A172 (cell line): ENCODE measurements at places on chromosomes 7 and 10. TPM values are rescaled to one million over a fixed set of nuclear protein-coding genes. Genes with fewer than 3 reads are reported as not detected.
A peak's percentile ranks its signal among the peaks of the same experiment; 100 is the strongest.

- DNase-seq: no peak
Observed at GRCh38 chr7:107592361-107593024, 12.4 kb downstream of the BCAP29 start.

DNA sequence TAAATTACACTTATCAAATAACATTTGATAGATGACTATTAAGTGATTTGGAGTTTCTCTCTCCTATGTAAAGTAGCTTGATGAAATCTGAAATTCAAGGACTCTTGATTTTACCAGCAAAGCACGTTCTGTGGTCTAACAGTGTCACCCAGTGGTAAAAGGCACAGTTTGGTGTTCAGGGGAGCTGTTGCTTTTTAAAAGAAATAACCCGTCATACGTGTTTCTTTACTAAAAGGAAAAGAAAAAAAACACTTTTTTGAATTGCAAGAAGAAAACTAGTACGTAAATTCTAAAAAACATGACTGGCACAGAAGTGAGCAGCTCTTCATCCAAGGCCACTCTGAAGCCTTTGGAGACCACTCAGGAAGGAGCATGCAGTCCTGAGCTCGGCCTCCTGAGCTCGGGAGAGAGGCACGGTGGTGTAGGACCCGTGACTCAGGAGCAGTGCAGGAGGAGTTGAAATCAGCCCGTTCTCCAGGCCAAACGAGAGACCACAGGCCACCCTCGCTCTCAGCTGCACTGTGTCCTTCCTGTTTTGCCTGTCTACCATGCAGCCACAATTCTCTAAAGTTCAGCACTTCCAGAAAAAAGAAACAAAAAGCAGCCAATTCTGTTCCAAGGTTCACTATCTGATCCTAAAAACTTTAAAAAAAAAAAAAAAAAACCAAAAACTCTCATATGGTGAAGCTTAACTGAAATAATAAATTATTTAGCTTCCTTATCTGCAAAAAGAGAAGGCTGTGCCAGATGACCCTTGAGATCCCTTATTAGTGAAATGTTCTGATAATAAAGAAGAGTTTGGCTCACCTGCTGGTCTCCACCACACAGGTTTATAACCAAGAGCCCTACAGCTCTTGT, 212.6 kb upstream of the FRMD4A start:
- DNase-seq: no peak

GRCh38 chr10:44393834-44394547, 9.1 kb upstream of the CXCL12 start:
- no peak for DNase-seq

GRCh38 chr7:132425942-132426341, 150.3 kb downstream of the PLXNA4 start:
- DNase-seq: no peak

DNA sequence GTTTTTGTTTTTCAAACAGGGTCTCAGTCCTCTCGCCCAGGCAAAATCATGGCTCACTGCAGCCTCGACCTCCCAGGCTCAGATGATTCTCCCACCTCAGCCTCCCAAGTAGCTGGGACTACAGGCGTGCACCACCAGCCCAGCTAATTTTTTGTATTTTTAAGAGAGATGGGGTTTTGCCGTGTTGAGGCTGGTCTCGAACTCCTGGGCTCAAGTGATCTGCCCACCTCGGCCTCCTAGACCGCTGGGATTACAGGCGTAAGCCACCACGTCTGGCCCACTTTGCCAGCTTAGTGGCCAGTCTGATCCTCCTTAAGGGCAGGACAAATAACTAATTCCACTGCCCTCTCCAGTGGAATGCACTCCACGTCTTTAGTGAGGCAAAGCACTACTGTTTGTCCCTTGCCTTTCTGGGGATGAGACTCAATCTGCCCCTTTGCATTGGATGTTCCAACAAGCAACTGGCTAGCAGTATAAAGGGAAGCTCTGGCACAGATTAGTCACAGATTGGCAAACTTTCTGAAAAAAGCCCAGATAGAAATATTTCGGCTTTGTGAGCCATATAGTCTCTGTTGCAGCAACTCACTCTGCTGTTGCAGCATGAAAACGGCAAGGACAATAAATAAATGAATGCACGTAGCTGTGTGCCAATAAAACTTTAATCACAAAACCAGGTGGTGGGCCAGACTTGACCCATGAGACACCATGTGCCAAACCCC, 143.8 kb upstream of the RHEB start:
- no peak for DNase-seq

- no peak for DNase-seq
Observed at GRCh38 chr10:73875139-73875475, 752 bp upstream of the CAMK2G start.

GRCh38 chr10:67926951-67927350, 42.5 kb downstream of the SIRT1 start:
- no peak for DNase-seq

- no peak for DNase-seq
Observed at GRCh38 chr10:73998623-73998928, 660 bp downstream of the VCL start.

DNA sequence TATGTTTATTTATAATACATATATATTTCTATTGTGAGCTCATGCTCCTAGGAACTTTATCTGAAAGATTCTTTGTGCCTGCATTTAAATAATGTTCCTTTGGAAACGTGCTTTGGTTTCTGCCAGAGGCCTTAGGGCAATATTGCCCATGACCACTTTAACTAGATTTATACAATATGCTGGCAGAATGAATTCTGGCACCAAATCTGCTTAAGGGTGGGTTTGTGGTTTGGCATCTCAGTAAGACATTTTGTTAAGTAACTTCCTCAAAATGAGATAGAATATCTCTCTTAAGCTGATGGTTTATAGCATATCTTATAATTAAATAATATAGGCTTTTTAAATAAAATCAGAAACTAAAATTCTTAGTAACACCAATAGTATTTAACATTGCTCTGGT, 252.9 kb downstream of the RNLS start:
- no peak for DNase-seq

DNA sequence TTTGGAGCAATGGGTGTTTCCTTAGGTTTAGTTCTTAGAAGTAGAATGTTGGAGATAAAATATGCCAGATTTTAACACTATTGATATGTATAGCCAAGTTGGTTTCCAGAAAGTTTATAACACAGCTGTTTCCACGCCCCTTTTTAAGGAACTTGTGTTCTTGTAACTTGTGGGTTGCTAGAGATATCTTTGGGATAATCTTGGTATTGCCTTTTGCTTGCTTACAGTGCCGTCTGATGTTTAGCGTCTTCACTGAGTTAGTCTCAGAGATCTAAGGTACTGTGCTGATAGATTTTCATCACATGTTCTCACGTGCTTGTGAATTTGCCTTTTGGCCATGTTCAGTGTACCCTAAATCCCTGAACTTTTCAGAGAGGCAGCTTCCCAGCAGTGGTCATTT, 12.4 kb downstream of the TMEM248 start:
- DNase-seq: no peak

DNA sequence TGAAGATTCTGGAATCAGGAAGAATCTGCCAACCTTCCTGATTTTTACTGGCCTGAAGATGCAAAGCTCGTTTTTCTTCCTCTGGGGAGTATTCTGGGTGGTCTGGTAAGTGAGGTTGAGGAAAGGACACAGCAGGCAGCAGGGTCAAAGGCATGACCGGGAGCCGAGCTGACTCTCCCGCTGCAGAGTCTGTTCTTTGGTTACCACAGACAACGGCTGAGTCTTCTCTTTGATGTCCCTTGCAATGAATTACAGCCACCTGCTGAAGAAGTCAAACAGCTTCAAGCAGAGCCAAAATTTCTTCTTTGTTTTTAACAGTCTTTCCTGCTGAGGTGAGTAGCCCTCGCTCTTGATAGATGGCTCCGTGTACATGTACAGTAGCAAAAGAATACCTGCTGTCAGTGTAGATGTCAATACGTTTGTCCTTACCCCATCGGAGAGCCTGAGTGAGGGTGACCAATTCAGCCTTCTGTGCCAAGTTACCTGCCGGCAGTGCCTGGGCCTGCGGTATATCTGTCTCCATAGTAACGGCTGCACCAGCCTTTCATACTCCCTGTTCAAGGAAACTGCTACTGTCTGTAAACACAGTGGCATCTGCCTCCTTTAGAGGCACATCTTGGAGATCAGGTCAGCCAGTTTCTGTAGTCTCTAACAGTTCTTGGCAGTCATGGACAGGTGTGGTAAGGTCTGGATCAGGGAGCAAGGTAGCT, 76.4 kb downstream of the PRR15 start:
- no peak for DNase-seq

DNA sequence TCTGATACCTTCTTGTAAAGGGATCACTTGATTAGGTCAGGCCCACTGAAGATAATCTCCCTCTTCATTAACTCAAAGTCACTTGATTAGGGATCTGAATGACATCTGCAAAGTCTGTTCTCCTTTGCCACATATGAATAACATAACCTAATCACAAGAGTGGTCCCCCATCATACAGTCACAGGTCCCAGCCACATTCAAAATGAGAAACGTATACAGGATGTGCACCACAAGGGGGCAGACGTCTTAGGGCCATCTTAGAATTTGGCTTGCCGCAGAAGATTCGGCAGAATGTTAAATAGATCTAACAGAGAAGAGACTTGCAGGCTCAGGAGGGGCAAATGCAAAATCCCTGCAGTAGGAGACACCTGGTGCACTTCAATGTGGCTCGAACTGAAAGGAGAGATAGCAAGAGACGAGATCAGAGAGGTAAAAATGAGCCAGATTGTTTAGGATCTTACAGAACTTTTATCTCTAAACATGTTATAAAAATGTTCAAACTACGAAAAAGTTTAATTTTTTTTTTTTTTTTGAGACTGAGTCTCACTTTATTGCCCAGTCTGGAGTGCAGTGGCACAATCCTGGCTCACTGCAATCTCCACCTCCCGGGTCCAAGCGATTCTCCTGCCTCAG, 10.4 kb upstream of the SMC3 start:
- no peak for DNase-seq

- DNase-seq: peak; percentile 60
Observed at GRCh38 chr10:59907918-59908807, 1.8 kb upstream of the CCDC6 start.

Gene GIMAP5
- total RNA-seq: not detected in 2 replicates

Gene JAZF1
- total RNA-seq: 18.8 and 28.3 TPM in 2 replicates

Gene HTR7
- 0.12 and 0.31 TPM in 2 replicates for total RNA-seq

Gene SAP25
- total RNA-seq: 0.19 and 0.55 TPM in 2 replicates

Gene CPXM2
- not detected in 2 replicates for total RNA-seq
